Left lung (tissue), 14 donors: ENCODE measurements at places on chromosomes 16 and 17.

GRCh38 chr17:17808706-17809432 lies 27.9 kb downstream of the SREBF1 start:
- no peak for DNase-seq

GRCh38 chr16:60123392-60124023 lies 1389.4 kb upstream of the GOT2 start:
- no peak for DNase-seq

DNA sequence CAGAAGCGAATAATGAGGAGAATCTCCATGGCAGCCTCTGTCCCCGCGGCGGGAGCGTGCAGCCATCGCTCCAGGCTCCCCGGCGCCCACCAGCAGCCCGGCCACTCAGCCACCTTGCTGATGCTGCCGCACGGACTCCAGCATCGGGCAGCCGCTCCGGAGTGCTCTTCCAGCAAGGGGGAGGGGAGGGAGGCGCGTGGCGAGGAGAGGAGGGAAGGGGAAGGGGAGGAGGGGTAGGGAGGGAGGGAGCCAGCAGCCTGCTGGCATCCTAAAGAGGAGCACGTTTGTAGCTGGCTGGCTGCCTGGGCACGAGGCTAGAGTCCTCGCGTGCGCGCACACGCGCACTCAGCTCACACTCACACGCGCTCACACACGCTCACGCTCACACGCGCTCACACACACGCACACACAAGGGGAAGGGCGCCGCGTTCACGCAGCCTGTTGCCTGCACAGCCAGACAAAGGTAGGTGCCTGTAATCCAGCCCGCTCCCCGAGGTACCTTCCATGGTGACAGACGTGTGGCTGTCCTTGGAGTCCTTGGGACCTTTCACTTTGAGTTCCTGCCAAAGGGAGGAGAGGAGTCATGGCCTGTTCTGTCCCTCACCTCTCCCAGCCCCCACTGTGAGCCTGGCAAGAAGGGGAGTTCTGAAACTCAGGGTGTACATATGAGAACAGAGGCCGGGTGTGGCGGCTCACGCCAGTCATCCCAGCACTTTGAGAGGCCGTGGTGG lies 82.1 kb downstream of the TIMM22 start:
- DNase-seq = no peak

DNA sequence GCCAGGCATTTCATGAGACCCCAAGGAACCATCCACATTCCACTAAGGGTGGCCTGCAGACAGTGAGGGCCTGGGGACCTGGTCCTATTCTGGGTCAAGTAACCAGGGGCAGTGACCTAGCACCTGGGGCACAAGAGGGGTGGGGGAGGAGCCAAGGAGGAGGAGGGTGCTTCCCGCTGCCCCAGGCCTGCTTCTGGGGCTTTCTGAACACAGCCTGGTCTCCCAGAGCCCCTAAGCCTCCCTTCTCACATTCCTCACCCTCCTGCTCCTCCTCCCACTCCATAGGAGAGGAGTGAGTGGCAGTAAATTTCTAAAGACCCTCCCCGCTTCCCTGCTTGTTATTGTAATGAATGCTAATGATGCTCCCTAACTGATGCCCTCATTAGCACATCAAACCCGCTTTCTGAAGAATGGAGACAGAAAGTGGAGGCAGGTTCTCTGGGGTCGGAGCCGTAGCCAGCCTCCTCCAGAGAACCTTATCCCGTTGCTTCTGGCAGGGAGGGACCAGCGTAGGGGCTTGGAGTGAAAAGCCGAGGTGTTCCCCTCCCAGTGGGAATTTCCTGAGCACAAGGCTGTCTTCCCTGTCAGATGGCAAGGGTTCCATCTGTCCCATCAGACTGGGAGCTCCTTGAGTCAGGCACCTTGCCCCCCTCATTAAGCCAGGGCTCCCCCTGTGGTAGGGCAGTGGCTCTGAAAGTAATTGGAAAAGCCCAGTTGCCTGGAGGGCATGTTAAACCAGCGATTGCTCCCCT lies 3.7 kb upstream of the SRCIN1 start:
- peak; percentile 11 for DNase-seq

- no peak for DNase-seq
Observed at GRCh38 chr16:86882586-86883280, 304.4 kb downstream of the FOXL1 start.

DNA sequence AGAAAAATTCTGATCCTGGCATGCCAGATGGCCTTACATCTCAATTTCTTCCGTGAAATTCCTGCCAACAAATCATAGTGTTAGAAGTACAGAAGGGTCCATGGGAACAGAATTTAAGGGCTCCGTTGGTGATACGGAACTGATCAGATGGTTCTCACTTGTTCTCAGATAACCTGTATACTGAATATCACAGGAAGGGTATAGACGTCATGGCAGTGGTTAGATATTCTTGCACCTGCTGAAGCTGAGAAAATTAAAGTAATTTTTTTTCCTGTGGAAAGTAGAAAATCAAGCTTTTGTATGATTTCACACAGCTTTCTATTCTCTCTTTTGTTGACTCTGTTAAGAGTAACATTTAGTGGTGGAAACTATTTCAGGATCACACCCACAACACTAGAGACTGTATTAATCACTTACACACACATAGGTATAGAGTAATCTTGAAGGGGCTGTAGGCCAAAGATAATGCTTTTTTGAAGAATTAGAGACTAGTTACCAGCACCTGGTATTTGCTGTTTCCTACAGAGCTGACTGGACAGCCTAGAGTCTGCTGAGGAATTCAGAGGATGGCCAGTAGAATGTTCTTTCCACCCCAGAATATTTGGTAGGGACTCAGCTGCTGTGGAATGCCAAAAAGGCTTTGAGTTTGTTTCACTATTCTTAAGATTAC lies 7.5 kb downstream of the TENT4B start:
- no peak for DNase-seq

DNA sequence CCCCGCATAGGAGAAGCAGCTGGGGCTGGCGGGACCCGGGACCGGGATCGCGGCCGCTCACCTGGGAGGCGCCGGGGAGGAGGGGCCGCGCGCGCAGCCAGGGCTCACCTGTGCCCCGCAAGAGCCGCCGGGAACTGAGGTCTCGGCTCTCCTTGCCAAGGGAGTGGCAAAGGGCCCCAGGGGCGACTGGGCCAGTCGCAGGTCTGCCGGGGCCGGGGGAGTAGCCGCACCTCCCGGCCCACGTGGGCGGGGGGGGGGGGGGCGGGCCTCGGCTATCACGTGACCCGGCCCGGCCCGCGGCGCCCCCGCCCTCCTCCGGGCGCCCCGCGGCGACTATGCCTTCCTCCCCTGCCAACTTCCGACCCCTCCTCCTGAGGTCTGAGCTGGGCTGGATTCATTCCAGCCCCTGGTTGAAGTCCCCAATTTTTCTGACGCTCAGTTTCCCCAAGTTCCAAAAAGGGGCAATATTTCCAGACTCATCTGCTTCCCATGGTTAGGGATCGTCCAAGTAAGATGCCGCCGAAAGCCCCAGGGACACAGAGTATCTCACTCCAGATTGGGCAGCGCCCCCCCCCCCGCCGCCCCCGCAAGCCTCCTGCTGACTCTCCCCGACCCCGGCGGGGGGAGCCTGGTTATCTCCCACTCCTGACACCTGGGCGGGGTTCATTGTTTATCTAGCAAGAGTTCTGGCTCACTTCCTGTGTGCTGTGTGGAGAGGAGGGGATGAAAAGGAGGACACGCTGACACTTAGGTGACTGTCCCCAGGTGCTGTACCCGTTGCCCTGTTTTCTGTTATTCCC lies at the start of gene TMC6:
Gene TMC6, minus strand, starts transcription at position 205 of the 800 bp plus-strand sequence. CDS start 1,923 bp downstream, outside the sequence.
- DNase-seq = peak; percentile 72

GRCh38 chr16:21610006-21610544 lies 10.7 kb downstream of the METTL9 start:
- DNase-seq = no peak

- no peak for DNase-seq
Observed at GRCh38 chr17:50501054-50501453, 7.2 kb upstream of the MYCBPAP start.

- DNase-seq = no peak
Observed at GRCh38 chr17:47975189-47975822, 4.4 kb downstream of the CDK5RAP3 start.

DNA sequence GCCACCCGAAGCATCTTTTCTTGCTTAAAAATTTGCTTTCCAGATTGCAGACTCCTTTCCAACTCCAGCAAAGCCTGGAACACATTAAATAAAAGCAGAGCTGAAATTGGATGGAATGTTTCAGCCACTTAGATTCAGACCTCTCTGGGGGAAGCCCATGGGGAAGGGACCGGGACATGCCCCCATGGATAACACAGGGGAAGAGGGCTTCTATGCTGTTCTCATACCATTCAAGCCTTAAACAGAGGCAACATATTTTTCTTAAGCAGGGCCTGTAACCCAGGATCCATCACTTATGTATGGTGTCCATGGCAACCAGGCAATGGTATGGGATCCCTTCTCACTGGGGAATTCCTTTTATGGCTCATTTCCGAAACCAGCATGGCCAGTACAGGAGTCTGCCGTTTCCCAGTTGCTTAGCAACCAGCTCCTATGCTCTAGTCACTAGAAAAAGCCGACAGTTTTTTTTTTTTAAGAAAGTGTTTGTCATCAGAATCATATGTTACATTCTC lies 62.0 kb upstream of the MARCHF10 start:
- DNase-seq = no peak

DNA sequence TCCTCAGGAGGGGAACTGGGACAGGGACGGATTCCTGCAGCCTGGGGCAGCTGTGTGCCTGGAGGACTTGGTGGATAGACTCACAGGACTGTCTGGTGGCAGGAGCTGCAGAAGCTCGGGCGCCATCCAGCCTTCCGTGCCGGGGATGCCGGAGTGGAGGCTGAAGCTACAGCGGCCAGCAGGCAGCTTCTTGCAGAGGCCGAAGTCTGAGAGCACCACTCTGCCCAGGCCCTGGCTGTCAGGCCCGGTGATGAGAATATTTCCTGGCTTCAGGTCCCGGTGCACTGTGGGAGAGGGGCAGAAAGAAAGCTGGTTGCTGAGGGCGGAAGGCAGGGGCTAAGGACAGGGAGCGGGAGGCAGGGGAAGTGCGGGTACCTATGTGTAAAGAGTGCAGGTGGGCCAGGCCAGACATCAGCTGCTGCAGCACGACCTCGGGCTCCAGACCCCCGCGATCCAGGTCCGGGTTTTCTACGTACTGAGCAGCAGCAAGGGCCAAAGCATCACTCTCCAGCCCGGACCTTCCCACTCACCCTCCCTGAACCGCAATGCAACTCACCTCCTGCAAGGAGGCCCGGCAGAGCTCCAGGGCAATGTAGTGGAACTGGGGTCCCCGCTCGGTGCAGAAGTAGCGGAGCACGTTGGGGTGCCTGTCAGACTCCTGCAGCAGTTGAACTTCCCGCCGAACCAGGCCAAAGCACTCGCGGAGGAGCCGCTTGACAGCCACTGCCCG lies 16.1 kb downstream of the PLK1 start:
- no peak for DNase-seq

- peak; percentile 58 for DNase-seq
Observed at GRCh38 chr17:82663381-82664275, 15.4 kb upstream of the WDR45B start.

DNA sequence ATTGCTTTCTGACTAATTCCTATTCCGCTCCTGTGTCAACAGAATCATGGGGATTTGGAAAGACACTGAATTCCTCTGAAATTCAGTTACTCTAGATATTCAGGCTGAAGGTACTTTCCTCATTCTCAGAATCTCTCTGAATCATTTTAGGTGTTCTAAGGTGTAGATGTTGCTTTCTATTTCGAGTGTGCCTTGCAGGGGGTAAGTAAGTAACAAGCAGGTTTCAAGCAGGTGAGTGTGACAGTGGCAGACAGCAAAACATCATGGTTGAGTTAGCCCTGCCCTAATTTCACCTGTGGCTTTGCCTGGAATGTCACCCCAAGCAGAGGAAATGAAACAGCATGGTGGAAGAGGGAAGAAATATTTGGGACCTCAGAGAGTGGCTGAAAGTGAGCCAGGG lies 75.1 kb downstream of the SHISA9 start:
- DNase-seq = no peak

DNA sequence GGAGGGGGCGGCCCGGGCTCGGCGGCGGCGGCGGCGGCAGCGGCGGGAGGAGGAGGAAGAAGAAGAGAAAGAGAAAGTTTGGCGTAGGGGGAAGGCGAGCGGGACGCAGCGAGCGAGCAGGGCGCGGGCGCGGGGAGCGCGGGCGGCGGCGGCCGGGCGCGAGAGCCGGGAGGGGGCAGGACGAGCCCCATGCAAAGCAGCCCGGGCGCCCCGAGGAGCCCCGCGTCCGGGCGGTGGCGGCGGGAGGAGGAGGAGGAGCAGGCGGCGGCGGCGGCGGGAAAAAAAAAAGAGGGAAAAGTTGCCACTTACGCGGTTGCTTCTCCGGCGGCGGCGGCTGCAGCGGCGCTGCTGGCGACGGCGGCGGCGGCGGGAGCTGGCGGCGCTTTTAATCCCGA lies 10.3 kb upstream of the ZFHX3 start:
- peak; percentile 88 for DNase-seq

GRCh38 chr16:87070657-87071056 lies 246.5 kb downstream of the C16orf95 start:
- DNase-seq = peak; percentile 37
